ENCODE measurements at places on chromosomes 5 and 9.

DNA sequence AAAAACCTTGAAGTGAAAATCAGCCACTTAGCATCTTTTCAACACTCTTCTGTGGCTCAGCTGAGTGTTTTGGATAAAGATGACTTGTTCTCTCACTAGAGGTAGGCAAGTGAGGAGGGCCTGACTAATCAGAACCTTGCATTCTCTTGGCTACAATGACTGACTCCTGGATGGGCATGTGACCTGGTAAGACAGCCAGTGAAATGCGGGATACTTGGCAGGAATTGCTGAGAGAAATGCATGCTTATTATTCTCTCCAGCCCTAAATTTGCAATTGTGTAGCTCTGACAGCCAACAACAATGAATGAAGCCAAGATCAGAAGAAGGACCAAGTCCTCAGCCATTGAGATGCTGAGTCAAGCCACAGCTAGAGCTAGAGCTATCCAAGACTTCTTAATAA, 490.5 kb upstream of the ZNF608 start:
- no peak for DNase-seq

- DNase-seq, result no peak
Measured at GRCh38 chr5:157519579-157520253, 55.9 kb downstream of the ADAM19 start.

DNA sequence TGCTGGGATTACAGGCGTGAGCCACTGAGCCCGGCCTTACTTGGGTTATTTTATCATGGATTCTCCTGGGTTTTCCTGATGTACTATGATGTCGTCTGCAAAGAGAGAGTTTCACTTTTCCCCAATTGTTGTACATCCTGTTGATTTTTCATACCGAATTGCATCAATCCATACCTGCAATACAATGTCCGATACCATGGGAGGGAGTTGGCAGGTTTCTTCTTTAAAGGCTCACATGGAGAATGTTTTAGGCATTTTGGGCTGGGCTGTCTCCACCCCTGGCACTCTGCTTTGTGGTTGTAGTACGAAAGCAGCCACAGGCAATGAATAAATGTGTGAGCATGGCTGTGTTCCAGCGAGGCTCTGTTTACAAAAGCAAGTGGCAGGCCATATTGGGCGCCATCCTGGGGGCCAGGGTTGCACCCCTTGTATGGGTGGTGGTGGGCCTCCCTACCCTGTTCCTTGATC, 35.1 kb upstream of the EXOC3 start:
- DNase-seq, result no peak

- peak; percentile 97 for DNase-seq
Measured at GRCh38 chr5:172772112-172772906, 1.3 kb upstream of the DUSP1 start.

GRCh38 chr9:124487260-124488182, 19.7 kb downstream of the NR5A1 start:
- DNase-seq, result no peak

DNA sequence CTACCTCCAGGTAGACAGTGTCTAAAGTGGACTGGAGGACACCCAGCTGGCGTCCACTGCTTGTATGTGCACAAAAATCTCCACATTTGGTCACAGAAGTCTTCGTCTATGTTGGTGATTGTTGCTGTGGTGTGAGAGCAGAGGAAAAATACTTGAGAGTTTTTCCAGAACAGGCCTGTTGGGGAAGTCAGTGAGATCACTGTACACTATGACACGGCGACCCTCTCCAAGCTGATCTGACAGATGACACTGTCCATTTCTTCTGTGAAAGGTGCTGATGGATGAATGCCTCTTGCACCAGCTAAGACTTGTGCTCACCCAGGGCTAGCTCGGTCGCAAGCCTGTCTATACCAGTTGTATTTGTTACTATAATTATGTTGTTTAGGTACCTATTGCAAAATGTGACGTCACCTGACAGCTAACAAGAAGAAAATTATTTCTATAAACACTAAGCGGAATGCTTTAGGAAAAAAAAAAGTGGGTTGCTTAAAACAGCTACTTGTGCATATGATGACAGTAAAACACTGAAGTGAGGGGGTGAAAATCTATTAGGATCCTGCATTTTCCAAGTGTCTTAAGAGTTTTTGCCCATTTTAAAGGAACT, 142.3 kb downstream of the ROR2 start:
- no peak for DNase-seq

DNA sequence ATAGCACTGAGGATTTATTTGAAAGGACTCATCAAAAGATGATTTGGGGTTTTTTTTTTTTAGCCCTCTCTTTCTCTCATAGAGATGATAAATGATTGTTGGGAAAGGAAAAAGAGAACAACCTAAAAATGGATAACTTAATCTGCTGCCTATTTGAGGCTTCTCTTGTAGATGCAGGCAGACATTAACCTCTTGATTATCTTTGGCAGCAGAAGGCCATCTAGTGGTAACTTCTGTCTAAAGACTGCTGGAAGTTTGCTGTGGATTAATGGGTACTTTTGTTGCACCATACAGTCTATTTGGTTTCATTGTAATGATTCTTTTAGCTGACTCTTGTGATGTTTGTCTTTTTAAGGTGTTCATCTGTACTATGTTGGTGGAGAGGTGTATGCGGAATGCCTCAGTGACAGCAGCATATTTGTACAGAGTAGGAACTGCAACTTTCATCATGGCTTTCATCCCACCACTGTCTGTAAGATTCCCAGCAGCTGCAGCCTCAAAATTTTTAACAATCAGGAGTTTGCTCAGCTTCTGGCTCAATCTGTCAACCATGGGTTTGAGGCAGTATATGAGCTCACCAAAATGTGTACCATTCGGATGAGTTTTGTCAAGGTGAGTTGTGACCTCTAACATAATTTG, 18.8 kb downstream of the SMIM32 start:
- peak; percentile 54 for DNase-seq

DNA sequence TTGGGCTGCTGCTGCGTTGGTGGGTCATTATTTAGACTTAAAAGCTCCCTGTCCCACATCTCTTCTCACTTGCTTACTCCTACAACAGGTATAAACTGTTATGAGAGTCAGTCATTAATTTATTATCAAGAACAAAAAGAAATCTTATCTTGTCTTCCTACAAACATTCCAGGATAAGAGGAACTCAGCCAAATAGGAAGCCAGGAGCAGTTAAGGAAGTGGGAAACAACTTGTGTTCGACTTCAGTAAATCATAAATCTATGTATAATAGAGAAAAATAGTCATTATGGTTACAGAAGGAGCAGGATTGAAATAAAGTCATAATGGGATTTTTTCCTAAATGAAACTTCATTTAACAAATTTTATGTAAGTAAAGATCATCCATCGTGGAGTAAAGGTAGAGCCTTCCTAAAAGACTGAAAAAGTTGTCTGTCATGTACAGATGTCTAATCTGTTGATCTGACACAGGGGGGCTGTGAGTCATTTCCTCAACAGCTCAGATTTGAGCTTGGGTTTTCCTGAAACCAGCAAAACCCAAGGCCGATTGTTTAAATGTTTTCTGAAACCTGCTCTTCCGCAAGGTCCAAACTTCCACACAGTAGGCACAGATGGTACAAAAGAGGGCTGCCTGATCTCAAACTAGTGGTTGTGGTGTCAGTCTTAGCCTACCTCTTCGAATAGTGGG, 25.3 kb upstream of the LRRTM2 start:
- no peak for DNase-seq

DNA sequence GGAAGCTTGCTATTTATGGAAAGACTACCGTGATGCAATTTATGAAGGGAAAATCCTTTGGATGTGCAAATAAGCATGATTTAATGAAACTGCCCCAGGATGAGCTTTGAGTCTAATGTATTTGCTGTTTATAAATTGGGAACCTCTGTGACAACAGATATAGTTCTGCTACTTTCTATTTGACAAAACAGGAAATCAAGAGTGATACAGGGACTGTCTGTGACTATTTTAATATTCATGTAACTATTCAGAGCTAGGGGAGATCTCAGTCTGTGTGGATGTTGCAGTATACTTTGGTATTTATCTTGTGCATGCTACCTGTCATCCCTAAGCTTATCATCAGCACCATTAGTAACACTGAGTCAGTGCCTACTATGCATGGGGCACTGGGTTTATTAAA, 132.1 kb downstream of the PDZD2 start:
- DNase-seq, result no peak

GRCh38 chr5:78162253-78162862, 132.1 kb downstream of the AP3B1 start:
- DNase-seq, result no peak

DNA sequence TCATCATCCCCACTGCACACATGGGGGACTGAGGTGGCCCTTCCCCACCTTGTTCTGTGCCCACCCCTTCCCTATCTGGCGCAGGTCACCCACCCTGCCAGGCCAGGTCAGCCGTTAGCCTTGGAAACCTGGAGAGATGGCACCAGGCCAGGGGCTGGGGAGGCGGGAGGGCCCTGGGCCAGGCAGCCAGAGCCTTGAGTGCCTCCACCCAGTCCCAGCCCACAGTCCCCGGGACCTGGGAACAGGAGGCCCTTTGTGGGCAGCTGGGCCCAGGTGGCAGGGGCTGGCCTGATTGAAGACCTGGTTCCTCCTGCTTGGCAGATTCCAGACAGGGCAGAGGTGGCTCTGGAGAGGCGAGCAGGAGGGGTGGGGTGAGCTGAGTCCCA, 70.6 kb downstream of the LRSAM1 start:
- DNase-seq, result no peak

- DNase-seq, result no peak
Measured at GRCh38 chr9:23731353-23731752, 94.7 kb downstream of the ELAVL2 start.

GRCh38 chr9:108864446-108864845, 2.4 kb downstream of the ACTL7A start:
- no peak for DNase-seq

DNA sequence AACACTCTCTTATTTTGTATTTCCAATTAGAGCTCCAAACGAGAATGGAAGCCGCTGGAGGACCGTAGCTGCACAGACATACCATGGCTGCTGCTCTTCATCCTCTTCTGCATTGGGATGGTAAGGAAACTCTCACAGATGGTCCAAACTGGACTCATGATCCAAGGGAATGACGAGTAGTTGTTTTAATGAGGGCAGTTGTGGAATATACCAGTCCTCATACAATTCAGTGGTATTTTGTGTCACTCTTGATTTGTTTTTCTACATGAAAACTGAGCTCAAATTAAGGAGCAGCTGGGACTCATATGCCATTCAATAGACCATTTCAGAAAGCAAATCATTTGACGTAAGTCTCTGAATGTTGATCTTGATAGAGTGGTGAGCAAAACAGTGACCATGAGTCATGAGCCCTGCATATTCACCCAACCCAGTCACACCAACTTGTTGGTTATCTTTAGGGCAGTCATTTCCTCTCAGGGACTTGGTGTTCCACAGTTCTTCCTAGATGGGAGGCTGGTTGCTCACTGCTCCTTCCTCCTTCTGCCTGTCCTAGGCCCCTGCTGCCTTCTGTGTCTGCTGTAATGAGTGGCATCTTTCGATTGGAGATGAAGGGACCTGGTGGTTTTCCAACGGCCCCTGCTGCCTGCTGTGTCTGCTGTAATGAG, 54.9 kb downstream of the SLC44A1 start:
- peak; percentile 92 for DNase-seq

DNA sequence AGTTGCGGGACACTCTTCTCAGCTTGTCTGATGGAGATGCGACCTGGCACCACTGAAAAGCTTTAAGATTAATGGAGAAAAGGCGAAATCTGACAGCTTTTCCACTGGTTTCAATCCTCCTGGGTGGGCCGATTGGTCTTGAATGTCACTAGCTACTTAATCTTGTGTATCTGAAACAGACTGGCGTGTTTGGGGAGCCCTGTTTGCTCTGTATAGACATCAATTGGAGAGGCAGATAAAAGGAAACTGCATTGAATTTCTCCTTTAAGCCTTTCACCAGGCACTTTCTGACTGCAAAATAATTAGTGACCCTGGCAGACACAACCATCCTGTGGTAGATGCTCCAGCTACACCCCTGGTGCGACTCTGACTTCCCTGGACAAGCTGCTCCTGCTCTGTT, 224.2 kb downstream of the NDUFS4 start:
- no peak for DNase-seq

DNA sequence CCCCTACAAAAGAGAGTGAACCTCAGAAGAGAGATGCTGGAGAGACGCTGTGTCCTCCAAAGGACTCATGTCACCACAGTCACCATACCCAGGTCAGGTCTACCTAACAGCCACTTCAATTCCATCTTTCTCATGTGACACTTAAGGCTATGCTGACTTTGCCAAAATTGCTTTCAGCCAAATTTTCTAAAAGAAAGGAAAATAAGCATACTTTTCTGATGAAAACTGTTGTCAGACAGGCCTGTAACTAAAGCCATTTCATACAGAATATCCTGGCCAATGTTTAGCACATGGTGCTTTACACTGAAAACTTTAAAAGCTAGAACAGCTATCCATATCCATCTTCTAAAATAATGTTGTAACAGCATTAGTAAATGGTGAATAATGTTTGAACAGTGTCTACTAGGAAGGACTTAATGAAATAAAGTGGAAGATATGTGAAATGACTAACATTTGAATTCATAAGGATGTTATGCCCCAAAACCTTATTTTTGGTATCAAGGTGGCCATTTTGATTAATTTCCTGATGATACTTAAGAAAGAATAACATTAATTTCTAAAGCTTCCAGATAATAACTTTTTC, 97.2 kb downstream of the NFIB start:
- DNase-seq, result no peak

GRCh38 chr5:35926389-35927051, 11.9 kb downstream of the CAPSL start:
- peak; percentile 42 for DNase-seq

DNA sequence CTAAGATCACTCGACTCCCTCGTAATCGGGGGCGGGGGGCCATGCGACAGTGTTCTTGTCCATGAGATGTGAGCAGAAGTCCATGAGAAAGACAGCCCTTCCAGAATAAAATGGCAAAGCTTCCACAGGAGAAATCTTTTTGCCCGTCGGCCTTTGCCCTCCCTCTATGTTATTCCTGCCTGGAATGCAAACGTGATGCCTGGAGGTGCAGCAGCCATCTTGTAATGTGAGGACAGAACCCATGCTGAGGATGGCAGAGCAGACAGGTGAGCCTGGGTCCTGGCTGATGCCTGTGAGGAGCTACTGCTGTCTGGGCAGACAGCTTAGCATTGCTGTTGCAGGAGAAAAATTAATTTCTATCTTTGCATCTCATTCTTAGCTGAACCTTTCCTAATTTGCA, 17.2 kb downstream of the MED10 start:
- no peak for DNase-seq

- DNase-seq, result no peak
Measured at GRCh38 chr9:136185596-136186366, 19.1 kb downstream of the LHX3 start.

GRCh38 chr9:114688379-114688778, 6.4 kb upstream of the TEX48 start:
- no peak for DNase-seq
